Neural progenitor cell (in vitro differentiated cells): ENCODE measurements at places on chromosomes 13 and 19.
A peak's percentile ranks its signal among the peaks of the same experiment; 100 is the strongest.

GRCh38 chr13:75811361-75811760 lies 175.2 kb downstream of the LMO7 start:
- DNase-seq, result no peak

DNA sequence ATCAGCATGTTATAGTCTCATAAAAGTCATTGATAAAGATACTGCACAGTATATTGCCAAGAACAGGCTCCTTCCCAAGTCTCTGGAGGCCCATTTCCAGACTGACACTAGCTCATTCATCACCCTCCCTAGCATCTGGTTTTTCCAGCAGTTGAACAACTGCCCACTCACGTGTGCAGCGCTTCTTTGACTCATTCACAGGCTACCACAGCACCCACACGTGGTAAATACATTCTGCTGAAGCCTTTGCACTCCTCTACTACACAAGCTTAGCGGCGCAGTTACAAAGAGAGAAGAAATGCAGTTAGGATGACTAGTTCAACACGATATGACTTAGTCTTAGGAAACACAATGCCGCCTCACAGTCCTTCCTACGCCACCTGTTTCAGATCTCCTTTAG lies 87.7 kb downstream of the DOCK9 start:
- no peak for DNase-seq

DNA sequence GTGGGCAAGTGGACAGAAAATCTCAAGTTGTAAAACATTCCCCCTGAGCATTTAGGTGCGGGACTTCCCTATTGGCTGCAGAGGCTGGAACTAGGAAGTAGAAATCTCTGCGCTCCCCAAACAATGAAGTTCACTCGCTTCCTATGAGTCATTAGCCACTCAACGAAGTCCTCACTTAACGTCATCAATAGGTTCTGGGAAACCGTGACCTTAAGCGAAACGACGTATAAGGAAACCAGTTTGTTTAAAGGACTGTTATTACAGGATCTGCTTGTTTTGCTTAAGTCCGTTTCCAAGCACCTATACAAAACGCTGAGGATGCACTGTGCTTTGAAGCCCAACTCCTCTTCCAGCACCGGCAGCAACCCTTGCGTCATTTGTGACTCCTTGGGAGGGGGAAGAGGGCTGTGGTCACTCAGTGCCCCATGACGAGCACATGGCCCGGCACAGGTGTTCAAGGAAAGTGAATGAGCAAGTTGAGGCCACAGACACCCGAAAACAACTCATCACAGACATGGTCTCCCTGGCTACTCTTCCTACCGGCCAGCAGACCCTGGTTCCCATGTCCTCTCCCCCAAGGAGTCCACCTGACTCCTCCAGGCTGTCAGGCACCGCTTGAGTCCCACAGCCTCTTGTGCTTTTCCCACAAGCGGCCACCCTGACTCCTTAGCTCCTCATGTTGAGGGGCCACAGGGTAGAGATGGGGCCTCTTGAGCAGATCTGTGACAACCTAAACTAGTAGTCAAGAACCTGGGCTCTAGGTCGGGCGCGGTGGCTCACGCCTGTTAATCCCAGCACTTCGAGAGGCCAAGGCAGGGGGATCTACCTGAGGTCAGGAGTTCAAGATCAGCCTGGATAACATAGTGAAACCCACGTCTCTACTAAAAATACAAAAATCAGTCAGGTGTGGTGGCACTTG lies 4.8 kb downstream of the RPS16 start:
- no peak for DNase-seq

DNA sequence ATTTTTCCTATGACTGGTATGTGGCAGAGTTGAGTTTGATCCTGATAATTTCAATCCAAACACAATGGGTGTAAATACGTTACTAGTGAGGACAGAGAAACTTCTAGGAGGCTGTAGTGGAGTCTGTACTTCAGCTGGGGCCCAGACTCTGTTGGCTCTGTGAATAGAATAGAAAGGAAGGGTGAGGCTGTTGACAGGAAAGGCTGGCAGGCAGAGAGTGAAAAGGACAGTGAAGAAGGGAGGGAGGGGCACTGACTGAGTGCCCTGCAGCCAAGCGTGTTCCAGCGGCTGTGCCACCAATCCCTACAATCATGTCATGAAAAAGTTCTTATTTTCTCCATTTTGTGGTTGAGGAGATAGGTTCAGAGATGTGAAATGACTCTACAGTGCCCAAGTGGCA lies 80.5 kb downstream of the MBNL2 start:
- DNase-seq, result no peak

GRCh38 chr13:40668335-40668734 lies 1.9 kb upstream of the FOXO1 start:
- peak; percentile 58 for DNase-seq

DNA sequence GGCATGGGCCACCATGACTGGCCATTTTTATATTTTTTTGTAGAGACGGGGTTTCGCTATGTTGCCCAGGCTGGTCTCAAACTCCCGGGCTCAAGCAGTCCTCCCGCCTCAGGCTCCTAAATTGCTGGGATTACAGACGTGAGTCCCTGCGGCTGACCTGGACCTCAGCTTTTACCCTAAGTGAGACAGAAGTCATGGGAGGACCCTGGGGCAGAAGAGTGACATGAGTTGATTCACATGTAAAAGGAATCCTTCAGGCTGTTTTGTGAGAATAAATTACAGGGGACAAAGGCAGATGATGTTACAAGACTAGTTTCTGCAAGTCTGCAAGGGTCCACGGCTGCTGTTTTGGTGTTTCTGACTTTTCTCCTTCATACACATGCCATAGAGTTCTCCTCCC lies 2.6 kb upstream of the BCAM start:
- no peak for DNase-seq

- no peak for DNase-seq
Measured at GRCh38 chr13:36683701-36684100, 9.9 kb downstream of the SERTM1 start.

- no peak for DNase-seq
Measured at GRCh38 chr13:30727491-30728355, 7.6 kb upstream of the ALOX5AP start.

GRCh38 chr13:38385153-38385891 lies 35.7 kb downstream of the UFM1 start:
- no peak for DNase-seq

DNA sequence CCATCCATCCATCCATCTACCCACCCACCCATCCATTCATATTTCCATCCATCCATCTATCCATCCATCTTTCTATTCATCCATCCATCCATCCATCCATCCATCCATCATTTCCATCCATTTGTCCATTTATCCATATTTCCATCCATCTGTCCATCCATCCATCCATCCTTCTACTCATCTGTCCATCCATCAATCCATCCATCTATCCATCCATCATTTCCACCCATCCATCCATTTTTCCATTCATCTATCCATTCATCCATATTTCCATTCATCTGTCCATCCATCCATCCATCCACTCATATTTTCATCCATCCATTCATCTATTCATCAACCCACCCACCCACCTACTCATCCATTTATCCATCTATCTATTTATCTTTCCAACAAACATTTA lies 229.6 kb downstream of the TEX29 start:
- no peak for DNase-seq

DNA sequence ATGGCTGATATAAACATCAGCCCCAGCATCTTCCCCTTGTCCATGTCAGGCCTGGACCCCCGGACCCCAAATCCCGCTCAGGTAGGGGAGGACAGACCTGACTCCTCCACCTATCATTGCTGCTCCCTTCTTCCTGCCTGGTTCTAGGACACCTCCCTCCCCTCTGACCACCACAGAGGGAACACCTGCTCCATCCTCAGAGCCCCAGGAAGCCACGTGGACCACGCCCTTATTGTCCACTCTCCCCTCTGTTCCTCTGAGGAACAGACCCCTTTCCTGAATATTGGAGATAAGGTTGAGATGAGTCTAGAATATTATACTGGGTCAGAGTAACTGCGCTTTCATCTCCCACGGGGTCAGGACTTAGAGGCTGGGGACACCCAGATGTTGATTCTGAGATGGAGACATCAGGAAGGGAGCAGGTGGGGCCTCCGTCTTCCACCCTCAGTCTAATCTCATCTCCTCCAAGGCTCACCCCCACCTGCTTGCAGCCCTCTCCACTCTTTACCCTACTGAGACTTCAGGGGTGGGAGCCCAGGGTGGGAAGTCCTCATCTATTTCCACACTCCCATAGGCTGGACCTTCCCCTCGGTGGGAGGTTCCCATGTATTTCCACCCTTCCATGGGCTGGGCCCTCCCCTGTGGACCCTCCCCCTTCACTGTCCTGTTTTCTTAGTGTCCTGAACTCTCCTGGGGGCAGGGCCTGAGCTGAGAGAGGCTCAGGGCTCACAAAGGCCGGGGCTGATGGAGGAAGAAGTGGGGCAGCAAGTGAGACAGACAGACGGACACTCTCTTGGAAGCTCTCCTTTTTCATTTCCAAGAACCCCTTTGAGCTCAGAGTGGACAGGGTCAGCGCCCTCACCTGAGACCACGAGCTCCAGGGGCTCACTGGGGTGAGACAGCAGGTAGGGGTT lies 2.7 kb downstream of the LILRA4 start:
- DNase-seq, result no peak

DNA sequence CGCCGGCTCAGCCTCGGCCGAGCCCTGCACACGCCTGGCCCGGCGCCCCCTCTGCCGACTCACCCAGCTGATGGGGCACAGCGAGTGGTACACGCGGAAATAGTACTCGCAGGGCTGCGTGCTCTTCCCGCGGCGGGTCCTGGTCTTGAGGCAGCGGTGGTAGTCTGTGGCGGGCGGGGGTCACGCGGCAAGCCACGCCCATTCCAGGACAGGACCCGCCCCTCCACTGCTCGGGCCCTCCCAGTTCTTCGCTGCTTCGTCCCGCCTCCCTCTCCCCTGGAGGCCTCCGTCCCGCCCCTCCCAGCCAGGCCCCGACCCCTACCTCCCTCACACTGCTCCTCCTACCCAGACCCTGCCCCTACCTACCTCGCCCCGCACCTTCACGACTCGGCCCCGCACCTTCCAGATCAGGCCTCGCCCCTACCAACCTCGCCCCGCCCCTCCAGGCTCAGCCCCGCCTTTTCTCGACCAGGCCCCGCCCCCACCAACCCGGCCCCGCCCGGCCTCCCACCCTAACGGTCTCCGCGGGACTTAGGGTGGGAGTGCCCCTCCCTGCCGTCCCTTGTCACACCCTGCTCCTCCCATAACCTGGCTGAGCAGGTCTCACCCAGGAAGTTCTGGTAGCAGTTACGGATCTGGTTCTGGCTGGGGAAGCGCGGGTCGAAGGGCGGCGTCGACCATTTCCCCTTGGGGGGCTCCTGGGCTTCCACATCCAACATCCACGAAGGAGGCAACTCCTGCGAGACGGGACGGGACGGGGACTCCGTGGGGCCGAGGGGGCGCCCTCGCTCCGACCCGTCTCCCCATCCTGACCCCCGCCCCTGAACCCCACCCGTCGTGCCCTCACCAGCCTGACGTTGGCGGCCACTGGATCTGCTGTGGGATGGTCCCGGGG lies 469 bp downstream of the COX6B2 start:
- DNase-seq, result peak; percentile 84

GRCh38 chr13:41029629-41030028 lies 10.5 kb upstream of the ELF1 start:
- DNase-seq, result peak; percentile 25

DNA sequence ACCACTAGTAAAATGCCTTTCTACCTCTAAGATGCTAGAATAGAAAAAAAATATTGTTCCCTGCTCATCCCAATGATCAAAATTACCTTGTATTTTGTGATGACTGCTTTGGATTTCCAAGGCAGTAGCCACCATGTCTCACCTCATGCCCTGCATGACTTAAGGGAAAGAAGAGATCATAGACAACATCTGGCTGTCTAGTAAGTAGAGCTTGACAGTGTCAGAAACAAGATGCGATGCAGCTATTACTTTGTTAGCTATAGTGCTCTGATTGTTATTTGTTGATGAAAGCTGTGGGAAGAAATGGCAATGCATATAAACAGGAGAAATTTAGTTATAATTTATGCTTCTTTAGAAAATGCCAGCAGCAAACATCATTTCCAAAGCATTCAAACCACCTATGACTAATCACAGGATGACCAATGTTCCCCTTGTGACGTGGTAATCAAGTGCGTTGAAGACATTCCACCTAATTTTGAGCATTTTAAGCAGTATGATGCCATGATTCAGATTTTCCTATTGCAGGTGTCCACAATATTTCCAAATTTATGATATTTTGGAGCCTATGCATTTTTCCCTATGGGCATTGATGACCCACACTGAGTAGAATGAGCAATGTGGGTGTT lies 308.3 kb downstream of the KCNRG start:
- DNase-seq, result no peak

DNA sequence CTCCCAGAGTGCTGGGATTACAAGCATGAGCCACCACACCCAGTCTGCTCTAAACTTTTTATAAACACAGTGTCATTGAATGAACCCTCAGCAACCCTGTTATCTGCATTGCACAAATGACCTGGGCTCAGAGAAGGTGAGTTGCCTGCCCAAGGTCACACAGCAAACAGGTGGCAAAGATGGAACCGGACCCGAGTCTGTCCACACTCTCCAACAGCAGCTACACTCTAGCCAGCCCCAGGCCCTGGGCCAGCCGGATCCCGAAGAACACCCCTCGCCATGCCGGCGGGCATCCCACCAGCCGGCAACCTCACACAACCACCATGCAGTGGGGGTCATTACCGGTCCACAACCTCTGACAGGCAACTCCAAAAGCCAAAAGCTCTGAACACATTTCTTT lies 14.5 kb downstream of the ERCC2 start:
- DNase-seq, result no peak

GRCh38 chr13:100108913-100109507 lies 20.1 kb downstream of the PCCA start:
- no peak for DNase-seq

GRCh38 chr13:60627071-60627686 lies 230.2 kb downstream of the TDRD3 start:
- peak; percentile 90 for DNase-seq

- peak; percentile 70 for DNase-seq
Measured at GRCh38 chr13:98476106-98476505, 100.8 kb downstream of the STK24 start.

DNA sequence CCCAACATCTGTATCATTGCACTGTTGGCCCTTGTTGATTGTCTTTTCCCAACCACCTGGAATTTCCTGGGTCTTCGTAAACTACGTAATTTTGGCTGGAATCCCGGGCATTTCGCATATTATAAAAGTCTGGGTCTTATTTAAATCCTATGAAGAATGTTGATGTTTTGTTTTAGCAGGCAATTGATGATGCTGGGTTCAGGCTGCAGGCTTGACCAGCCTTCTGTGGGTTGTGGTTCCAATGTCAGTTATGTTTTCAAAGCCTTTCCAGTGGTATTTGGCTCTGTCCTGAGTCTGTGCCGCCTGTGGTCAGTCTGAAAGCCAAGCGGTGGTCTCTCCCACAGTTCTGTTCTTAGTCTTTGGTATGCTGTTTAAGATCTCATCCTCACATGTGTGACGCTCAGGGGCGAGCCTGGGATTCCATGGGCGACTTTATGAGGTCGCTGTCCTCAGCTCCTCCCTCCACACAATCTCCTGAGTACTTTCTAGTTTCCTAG lies 12.4 kb downstream of the SLC35E1 start:
- DNase-seq, result no peak

- peak; percentile 74 for DNase-seq
Measured at GRCh38 chr19:38384209-38385027, 3.4 kb downstream of the GGN start.

DNA sequence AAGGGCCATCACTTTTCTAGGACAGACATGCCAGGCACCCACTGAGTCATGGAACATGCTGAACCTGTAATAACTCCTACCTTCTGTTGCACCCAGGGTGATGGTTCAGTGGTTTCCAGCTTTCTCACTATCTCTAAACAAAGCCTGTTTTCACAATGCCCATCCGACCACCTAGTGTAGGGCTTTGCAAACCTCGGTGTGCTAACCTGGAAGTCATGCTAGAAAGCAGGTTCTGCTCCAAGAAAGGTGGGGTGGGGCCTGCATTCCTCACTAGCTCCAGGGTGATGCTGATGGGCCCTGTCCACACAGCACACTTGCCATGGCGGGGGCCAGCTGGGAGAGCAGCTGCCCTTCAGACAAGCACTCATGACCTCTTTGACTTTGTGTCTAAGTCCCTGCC lies 43.4 kb downstream of the COL4A2 start:
- no peak for DNase-seq
